Stimulated activated CD8-positive, alpha-beta memory T cell treated with anti-CD3 and anti-CD28 coated beads, Interleukin-7, amount 100 ng/mL, for 1 hour (primary cell): ENCODE measurements at places on chromosomes 1 and 21.

DNA sequence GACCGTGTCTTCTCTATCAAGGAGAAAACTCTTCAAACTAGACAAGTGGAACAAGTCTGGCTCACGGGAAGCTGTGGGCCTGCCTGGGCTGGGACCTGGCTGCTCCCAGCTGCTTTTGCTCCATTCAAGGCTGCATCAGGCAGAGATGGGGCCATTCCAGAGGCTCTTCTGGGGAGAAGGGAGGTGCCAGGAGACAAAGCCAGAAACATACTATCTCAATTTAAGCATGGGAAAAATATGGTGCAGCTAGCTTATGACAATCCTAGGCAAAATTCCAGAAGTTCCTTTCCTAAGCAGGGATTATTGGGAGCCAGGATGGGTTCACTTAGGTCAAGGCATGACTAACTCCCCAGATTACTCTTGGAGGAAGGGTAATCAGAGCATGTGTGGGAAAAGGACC lies 90.8 kb upstream of the SLC2A1 start:
- no peak for DNase-seq

DNA sequence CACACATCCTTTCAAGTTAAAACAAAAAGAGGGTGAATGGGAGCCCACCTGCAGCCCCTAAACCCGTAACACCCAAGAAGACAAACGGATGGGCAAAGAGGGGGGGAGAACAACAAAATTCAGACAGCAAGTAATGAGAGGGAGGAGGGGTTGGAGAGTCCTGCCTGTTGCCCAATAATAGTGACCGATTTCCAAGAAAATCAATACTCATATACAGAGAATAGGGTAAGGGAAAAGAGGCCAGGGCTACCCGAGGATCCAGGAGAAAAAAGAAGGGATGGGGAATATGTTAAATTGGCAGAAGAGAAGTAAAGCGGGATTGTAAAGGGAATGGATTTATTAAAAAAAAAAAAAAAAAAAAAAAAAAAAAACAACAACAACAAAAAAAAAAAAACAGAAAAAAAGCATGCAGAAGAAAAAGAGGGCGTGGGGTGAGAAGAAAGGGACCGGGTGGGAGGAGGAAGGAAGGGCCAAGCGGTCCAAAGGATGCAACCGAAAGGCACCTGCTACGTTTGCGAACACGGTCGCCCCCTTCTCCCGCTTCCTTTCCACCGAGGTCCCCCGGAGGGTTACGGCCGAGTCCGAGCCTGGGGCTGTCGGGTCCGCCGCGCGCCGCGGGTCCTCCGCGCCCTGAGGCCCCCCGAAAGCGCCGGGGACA lies 930 bp downstream of the SLC30A10 start:
- DNase-seq = no peak

DNA sequence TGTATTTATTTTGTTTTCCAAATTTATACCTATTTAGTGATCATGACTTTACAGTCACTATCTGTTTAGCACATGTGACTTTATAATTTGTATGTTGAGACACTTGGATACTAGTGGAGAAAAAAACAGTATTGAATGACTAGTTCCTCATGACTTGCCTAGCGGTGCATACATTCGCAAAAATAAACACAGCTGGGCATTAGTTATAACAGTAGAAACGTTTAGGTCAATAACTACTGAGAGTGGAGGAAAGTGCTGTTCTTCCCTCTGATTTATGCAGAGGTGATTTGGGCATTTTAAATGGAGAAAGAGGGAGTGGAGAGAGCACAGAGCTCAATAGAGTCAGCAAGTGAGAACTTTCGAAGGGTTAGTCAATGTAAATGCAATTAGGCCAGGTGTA lies 1679.0 kb upstream of the B3GALT2 start:
- DNase-seq = no peak

DNA sequence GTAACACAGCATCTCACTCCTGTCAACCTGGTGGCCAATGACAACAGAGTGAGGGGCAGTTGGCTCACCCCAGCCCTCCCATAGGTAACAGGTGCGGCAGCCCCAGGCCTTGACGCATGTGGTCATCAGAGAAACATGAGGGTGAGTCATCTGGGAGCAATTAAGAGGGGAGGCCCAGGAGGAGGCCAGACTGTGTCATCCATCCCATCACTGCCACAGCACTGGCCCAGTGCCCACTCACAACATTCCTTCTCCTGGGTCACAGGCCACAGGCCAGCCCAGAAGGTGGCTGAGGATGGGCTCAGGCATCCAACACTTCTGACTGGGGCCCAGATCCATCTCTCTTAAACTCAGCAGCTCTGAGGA lies 17.1 kb downstream of the TEX35 start:
- DNase-seq = no peak

DNA sequence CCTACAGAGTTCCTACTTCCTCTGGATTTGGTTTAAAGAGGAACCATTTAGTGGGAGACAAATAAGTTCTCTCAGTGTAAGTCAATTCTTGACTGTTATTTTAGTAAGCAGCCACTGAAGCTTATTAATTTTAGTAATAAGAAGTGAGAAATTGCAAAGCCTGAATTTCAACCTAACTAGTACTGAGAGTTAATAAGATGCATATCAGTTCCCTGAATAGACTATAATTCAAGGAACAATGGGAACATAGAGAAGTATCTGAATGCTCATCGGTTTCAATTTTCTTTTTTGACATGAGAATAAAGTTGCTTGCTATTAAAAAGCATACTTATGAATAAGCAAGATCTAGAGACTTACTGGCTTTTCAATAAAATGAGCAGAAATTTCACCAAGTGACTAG lies 8.0 kb upstream of the PPT1 start:
- no peak for DNase-seq

DNA sequence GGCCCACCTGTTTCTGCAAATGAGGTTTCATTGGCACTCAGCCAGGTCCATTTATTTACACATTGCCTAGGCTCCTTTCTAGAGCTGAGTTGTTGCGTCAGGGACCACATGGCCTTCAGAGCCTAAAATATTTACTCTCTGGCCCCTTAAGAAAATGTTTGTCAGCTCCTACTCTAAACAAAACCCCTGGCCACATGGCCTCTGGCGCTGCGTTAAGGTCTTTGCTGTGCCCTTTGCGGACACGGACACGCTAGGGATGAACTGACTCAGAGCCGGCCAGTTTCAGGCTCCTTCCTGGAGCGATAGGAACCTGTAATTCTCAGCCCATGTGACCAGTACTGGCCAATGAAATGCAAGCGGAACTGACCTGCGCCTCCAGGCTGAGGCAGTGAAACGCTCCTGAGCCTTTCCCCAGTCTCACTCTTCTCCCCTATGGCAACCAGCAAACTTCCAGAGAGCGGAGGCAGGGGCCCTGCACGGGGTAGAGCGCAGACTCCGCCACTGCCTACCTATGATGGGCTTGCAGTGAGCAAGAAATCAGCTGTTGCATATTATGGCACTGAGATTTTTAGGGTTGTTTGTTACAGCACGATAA lies 160.3 kb downstream of the ETS2 start:
- DNase-seq = no peak

DNA sequence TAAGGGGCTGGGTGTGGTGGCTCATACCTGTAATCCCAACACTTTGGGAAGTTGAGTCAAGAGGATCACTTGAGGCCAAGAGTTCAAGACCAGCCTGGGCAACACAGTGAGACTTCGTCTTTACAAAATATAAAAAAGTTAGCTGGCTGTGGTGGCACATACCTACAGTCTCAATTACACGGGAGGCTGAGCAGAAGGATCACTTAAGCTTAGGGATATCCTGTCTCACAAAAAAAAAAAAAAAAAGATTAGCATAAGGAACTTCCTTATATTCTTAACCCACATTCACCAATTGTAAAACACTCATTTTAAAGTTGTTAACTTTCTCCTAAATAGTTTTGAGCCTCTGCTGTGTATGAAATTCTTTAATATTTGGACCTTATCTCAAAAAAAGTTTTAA lies 53.1 kb downstream of the ABCD3 start:
- no peak for DNase-seq

- DNase-seq = no peak
Measured at GRCh38 chr1:226921504-226921903, 18.6 kb upstream of the COQ8A start.

GRCh38 chr1:28114844-28115243 lies 26.4 kb upstream of the EYA3 start:
- DNase-seq = no peak

DNA sequence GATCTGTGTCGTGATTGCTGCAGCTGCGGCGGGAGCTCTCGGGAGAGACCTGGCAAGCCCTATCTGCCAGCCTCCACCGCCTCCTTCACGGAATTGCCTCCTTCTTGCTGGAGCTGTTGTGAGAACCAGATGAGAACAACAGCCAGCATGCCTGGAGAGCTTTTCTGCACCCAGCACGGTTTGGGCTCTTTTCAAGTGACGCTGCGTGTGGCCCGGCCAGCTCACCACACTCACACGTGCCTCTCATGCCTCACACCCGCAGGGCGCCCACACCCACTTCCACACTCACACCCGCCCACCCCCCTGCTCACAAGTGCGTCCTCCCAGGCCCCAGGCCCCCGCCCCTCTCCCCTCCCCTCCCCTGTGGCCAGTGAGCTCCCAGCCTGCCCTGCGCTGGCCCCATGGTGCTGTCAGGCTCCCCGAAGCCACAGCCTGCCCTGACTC lies 135.7 kb upstream of the RUNX3 start:
- peak; percentile 41 for DNase-seq

DNA sequence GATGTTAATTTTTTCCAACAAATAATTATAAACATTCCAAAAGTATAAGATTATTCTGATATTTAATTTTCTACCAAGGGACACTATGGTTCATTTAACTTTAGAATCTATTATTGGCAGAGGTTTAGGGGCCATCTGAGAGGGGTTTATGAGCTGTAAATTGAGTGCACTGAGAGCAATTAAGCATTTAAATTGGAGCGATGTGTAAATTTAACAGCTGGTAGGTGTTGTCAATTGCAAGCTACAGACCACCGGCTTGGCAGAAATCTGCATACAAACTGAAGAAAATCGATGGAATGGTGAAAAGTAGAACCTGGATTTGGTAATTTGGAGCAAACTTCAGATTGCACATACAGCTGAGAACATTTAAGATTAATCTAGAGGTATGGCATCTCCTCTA lies 55.8 kb upstream of the MTF2 start:
- DNase-seq = no peak

- DNase-seq = no peak
Measured at GRCh38 chr1:85049735-85050166, 1.5 kb upstream of the MCOLN3 start.

- no peak for DNase-seq
Measured at GRCh38 chr1:213934649-213935048, 53.1 kb upstream of the PROX1 start.

DNA sequence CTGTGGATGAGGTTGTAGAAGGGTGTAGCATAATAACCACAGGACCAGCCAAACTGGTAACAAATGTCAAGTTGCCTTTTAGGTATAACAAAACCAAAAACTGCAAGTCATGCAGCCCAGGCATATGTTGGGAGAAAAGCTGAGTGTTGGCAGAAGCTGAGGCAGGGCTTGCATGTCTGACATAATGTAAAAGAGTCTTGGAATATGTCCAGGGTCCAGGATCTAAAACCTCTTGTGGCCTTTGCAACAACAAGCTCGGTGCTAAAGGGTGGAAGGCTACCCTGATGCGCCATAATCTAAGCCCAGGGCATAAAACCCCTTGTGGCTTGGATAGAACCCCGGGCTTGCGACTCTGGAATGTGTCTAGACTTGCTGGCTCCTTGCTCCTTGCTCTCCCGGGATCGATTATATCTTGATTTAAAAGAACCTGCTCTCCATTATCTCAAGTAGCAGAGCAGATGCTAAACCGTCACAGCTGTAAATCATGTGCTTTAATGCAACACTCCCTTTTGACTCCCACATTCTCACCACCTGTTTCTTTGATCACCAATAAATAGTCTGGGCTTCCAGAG lies 26.5 kb upstream of the SLC35A3 start:
- no peak for DNase-seq

- no peak for DNase-seq
Measured at GRCh38 chr1:35506960-35507912, 50.0 kb downstream of the KIAA0319L start.

GRCh38 chr1:200075938-200076546 lies 48.5 kb downstream of the NR5A2 start:
- DNase-seq = no peak

DNA sequence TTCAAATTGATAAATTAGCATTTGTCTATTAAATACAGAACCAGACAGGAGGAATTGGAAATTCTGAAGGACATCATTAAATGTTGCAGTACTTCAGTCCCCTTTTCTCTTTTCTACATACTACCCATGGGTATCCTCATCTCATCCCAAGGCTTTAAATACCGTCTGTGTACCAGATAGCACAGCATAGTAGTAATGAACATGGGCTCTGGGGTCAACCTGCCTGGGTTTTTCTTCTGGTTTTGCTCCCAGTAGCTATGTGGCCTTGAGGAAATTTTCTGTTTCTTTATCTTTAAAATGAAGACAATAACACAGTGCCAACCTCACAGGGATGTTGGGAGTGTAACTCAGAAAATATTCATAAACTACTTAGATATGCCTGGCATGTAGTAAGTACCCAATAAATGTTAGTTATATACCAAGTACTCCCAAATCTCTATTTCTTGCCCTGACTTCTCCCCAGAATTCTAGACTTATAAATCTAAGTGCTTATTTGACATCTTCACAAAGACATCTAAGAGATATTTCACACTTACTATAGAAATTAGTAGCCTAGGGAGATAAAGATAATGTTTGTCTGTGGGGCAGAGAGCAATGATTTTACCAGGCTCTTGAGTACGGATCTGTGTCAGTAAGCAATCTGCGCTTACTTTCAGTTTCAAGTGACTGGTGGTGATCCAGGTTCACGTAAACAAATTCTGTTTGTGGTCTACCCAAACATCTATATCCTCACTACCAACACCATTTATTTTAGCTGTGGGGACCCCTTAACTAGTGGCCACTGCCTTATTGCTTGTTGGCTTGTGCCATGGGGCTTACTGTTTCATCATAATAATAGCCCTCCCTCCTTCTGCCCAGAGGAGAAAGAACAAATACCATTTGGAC lies 37.3 kb downstream of the VANGL2 start:
- DNase-seq = no peak

DNA sequence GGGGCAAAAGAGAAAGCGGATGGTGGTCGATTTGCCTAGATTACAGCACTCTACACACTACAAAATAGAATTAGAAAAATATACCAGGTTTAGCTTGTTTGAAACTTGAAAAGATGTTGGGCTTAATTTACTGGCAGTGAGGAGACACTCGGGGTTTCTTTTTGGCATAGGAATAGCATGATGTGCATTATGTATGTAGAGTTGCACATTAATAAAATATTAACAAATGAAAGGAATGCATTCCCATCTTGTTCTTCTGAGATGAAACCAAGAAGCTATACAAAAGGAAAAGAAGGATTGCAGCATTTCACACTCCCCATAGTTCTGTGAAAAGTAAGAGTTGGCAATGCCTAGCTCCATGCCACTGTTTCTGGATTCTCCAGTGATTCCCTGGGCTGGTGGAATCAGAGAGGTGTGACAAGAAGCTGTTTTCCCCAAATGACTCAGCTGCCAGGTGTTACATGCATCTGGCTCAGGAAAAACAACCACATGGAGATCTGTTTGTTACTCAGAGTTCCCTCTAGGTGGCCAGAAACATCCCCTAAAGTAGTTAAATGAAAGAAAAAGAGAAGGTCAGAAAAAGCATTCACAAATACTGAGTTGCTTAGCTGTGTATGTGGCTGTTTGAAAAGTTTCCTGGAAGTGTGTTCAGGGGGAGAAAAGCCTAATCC lies 115.6 kb downstream of the UCK2 start:
- DNase-seq = no peak
